AML-193 (cell line): ENCODE measurements at places on chromosomes 11 and 22.

DNA sequence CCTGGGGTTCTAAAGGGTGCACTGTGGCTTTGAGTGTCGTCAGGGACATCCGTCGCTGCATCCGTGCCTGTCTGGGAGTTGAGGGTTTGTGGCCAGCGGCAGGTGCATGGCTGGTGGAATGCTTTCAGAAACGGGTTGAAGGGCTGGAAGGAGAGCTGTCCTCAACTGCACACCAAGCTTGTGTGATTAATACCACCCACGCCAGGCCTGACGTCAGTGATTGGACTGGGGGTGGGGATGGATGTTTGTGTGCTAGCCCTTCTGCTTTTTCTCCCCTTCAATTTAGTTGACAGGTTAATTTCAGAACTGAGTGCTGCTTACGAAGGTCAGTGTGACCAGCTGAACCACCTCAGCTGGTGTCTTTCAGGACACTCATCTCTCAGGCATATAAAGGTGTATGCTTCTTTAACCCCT is 3.2 kb upstream of the GAB2 start:
- DNase-seq: no peak

DNA sequence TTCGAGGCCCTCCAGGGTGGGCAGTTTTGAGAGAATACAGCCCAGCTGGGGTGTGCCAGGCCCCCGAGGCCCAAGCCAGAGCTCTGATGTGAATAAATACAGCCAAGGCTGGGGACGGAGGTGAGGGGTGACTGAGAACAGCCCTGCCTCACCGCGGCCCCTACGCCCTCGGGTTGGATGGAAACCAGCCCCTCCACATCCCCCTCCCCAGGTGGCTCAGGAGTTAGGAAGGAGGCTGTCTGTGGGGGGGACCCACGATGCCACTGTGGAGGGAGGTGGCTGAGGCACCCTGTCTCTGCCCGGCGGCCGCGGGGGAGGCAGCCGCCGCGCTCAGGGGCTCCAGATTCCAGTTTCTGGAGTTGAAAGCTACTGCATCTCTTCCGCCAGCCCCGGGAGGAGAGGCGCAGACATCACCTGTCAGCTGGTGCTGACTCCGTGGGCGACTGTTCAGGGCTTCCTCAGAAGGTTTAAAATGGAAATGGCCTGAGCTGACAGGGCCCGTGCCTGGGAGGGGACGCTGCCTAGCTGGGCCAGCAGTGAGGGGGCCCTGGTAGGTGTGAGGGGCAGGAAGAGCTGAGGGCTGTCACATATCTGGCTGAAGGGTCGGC is 1.4 kb downstream of the FLRT1 start:
- no peak for DNase-seq

DNA sequence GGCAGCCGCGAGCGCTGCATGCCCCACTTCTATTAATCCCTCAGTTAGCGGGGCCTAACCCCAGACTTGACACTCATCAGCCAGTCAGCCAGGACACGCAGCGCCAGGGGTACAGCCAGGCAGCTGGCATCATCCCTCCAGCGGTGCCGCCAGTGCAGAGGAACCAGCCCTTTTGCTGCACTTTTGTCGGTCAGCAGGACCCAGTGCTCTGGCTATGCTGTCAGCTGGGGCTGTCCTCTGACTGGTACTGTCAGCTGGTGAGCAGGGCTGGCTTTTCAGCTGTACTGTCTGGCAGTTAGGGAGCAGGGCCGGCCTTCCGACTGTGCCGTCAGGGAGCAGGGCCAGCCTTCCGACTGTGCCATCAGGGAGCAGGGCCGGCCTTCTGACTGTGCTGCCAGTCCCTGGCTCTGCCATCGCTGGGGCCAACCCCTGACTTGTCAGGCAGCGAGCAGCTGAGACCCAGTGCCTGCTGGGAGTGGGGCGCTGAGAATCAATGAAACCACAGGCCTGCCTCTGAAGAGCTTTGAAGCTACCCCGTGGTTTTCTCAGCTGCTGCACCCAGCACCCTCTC is 115.4 kb downstream of the KIAA1671 start:
- no peak for DNase-seq

DNA sequence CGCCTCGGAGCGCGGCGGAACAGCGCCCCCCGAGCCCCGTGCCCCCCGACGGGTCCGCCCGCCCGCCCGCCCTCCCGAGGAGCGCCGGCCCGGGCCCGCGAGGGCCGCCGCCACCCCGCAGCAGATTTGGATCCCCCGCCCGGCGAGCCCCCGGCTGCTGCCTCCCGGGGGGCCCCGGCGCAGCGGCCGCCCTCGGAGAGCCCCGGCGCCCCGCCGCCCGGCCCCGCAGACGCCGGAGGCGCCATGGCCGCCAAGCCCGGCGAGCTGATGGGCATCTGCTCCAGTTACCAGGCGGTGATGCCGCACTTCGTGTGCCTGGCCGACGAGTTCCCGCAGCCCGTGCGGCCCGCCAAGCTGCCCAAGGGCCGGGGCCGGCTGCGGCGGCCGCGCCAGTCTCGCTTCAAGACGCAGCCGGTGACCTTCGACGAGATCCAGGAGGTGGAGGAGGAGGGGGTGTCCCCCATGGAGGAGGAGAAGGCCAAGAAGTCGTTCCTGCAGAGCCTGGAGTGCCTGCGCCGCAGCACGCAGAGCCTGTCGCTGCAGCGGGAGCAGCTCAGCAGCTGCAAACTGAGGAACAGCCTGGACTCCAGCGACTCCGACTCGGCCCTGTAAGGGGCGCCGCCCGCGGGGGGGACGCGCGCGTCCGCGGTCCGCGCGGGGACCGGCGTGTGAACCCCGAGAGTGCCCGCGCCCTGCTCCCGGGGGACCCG is 380 bp downstream of the C11orf96 start:
- DNase-seq: no peak

DNA sequence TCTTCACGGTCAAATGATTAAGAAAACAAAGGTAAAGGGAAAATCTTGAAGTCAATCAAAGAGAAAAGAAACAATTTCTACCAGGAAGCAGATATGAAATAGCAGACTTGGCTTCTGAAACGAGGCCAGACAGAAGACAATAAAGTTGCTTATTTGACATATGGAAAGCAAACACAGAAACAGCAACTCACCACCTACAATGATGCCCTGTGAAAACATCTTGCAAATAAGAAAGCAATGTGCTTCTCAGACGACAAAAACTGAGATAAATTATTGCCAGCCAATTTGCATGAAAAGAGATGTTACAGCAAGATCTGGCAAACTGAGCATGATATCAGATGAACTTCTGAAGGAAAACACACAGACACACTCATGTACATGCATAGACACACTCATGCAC is 45.9 kb upstream of the CTSC start:
- DNase-seq: no peak

- no peak for DNase-seq
These were observed 17.2 kb downstream of the IGSF9B start for GRCh38 chr11:133939558-133939957.

DNA sequence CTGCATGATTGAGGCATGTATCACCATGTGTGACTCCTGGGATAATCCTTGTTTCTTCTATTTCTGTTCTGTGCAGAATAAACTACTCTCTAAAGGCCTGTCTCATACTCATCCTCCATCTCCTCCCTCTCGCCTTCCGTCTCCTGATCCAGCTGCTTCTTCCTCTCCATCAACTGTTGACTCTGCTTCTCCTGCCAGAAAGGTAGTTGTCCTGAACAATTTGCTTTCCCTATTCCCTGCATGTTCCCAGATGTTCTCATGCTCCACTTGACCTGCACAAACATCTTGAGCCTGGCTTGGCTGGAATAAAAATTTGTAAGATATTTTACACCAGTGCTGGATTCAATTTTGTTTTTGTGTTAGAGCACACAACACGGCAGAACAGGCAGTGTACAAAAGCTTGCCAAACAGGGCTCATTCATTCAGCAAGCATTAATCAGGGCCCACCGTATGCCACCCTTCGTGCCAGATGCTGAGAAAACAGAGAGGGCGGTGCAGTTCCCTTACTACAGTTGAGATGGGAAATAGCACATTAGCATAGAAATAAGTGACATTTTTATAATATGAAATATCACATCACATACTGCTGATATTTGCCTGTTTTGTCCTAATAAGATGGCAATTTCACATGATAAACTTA is 133.3 kb upstream of the PARVA start:
- no peak for DNase-seq

DNA sequence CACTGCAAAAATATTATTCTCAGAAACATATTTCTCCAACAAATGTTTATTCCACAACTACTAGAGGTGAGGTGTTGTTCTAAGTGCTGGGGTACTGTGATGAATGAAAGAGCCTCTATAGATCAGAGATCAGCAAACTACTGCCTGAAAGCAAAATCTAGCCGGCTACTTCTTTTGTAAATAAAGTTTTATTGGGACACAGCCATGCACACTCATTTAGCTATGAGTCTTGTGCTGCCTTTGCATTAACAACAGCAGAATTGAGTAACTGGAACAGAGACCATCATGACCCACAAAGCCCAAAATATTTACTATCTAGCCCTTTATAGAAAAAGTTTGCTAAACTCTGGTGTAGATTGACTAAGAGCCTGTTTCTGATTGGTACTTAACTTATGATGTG is 37.1 kb upstream of the CRYBB3 start:
- DNase-seq: no peak

DNA sequence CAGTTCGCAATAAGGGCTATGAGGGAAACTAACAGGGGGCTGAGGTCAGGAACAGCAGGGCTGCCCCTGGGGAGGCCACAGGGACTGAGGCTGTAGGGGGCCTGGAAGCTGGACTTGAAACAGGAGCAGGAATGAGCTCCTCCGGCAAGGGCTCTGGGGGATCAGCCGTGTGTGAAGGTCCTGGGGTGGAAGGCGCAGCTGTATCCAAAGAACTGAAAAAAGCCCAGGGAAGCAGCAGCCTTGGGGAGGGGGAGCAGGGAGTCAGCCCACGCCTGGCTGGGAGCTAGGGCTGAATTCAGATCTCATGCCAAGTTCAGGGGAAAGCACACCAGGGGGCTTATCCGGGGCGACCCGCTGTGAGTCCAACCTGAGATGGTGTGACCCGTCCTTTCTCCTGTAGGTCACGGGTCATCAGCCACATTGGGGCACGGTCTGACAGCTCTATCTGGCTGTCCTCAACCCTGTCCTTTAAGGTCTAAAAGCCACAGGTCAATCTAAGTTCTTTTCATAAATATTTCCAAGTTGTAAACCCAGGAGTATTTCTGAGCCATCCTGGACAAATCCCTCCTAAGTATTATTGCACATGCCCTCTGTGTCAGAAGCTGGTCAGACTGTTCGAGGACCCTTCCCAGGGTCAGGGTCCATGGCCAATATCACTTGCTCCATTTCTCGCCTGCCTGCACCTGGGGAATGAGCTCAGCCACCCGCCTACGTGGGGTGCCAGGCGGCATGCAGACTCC is 18.0 kb downstream of the TP53AIP1 start:
- no peak for DNase-seq

DNA sequence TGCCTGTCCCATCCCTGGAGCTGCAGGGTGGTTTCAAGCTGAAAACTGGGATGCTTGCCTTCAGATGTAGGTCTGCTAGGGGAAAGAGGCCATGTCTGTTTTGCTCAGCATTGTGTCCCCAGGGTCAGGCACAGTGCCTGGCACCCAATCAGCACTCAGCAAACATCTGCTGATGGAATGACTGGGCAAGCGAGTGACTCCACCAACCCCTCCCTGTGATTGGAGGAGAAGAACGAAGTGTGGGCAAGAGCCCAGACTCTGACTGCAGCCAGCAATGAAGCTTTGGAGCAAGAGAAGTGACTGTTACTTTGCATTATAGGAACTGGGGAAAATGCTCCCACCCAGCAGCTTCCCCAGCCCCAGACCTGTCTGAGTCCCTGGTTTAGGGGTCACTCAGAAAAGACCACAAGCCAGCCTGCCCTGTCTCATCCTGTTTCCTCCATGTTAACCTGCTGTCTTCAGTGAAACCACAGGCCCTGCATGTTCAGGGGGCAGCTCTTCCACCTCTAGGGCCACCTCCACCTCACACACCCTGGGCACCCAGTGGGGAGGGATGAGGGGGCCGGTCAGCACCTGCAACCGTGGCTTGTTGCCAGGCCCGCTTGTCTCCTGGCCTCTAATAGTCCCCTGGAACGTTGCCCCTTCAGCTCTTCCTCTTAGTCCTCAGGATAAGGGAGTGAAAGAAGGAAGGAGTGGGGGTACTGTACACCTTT is 147.4 kb downstream of the TRIM29 start:
- no peak for DNase-seq

DNA sequence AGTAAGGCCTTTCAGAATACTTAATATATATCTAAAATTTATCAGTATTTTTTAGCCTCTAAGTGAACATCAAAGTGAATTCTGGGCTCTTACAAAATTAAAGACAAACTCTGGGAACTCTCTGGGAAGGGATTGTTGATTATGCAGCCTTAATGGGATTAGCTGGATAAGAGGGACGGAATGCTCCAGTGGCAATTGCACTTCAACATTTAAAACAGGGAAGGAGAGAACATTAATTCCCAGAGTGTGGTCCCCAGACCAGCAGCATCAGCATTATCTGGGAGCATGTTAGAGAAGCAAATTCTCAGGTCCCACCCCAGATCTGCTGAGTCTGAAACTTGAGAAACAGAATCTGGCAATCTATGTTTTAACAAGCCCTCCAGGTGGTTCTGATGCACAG is 46.5 kb downstream of the POLD3 start:
- DNase-seq: no peak

DNA sequence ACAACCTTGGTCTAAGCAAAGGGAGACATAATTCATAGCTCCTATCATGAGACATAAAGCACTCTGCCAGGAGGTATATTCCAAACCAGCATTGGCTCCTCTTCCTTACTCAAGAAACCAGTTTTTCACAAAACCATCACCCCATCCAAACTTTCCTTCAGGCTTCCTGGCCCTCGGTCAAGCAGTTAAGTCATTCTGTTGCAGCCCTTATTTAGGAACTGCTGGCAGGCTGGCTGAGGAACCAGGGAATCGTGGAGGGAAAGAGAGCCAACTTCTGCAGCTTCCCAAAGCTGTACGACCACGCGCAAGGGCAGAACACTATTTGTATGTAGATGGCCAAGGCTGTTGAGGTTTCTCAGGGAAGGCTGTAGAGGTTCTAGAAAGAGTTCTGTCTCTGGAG is 680 bp downstream of the IFT46 start:
- DNase-seq: no peak

- no peak for DNase-seq
These were observed 57.8 kb upstream of the SHANK2 start for GRCh38 chr11:71310184-71310583.

- DNase-seq: no peak
These were observed 13.1 kb downstream of the MOV10L1 start for GRCh38 chr22:50102946-50103345.

DNA sequence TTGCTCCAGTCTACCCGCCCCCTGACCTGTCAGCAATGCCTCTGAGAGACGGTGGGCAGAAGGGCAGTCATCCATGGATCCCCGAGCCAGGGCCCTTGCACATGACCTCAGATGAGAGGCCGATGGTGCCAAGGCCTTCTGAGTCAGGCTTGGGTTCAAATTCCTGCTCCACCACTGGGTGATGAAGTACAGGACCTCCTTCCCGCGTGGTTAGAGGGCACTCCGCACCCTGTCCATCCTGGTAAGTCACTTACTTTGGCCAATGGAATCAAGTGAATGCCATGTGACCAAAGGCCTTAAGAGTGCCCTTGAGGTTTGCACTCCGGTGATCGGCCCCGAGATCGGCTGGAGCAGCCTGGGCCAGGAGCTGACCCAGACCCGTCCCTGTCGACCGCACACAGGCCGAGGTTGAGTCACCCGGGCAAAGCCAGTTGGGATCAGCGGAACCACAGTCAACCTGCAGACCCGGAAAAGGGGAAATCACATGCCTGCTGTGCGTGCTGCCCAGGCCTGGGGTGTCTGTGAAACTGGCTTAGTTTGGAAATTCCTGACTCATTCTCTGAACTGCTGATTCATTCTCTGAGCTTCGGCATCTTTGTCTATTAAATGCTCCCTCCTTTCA is 48.9 kb downstream of the RTL6 start:
- DNase-seq: no peak
